Activated T-helper 1 cell treated with anti-CD3 and anti-CD28 coated beads, Interleukin-12 subunit alpha, Interleukin-12 subunit beta, Interleukin-2, Interleukin-4 antibody, amounts not matched to agents 30 ng/mL and 10 ng/mL and 1 ng/mL, durations not matched to agents 14 hours and 24 hours and 36 hours (primary cell): ENCODE measurements at places on chromosomes 2 and 18.

GRCh38 chr2:152173831-152174230, 1.7 kb downstream of the STAM2 start:
- DNase-seq: no peak

GRCh38 chr2:105135436-105135835, 97.6 kb downstream of the MRPS9 start:
- DNase-seq: no peak

DNA sequence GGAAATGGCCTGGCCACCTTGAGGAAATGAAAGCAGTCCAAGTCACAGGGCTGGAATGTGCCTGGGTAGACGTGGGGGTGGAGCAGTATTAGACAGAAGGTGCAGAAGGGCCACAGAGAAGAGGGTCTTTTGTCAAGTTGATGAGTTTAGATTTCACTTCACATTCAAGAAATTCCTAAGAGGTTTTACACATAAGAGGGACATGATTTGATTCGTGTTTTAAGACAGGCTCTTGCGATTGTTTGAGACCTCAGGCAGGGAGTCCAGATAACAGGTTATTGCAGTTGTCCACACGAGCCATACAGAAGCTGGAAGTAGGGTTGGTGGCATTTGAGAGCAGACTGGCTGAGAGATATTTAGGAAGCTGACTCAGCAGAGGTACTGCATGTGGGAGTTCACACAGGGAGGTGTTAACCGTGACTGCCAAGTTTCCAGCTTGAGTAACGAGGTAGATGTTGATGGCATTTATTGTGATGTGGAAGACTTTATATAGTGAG, 64.6 kb downstream of the NEB start:
- no peak for DNase-seq

GRCh38 chr2:42809819-42810120, 17.4 kb upstream of the HAAO start:
- no peak for DNase-seq

- no peak for DNase-seq
Observed at GRCh38 chr2:218332920-218333645, 23.6 kb upstream of the CATIP start.

- DNase-seq: no peak
Observed at GRCh38 chr2:125516496-125517109, 1139.4 kb upstream of the GYPC start.

- no peak for DNase-seq
Observed at GRCh38 chr2:3639653-3640052, 18.3 kb upstream of the ALLC start.

DNA sequence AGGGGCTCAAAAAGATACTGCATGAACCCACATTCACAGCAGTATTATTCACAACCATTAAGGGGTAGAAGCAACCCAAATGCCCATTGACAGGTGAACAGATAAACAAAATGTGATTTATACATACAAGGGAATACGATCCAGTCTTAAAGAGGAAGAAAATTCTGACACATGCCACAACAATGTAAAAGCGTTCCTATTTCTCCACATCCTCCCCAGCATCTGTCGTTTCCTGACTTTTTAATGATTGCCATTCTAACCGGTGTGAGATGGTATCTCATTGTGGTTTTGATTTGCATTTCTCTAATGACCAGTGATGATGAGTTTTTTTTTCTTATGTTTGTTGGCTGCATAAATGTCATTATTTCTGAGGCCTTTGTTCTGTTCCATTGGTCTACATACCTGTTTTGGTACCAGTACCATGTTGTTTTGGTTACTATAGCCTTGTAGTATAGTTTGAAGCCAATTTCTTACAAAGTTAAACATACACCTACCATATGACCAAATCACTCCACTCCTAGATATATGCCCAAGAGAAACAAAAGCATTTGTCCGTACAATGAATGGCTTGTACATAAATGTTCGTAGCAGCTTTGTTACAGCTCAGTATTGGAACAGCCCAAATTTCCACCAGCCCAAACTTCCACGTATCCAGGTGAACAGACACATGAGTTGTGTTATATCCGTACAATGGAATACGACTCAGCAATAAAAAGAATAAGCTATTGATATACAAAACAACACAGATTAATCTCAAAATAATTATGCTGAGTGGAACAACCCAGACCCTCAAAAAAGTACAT, 85.1 kb downstream of the TMEM131 start:
- DNase-seq: no peak

- no peak for DNase-seq
Observed at GRCh38 chr2:46870051-46870839, 45.4 kb downstream of the MCFD2 start.

DNA sequence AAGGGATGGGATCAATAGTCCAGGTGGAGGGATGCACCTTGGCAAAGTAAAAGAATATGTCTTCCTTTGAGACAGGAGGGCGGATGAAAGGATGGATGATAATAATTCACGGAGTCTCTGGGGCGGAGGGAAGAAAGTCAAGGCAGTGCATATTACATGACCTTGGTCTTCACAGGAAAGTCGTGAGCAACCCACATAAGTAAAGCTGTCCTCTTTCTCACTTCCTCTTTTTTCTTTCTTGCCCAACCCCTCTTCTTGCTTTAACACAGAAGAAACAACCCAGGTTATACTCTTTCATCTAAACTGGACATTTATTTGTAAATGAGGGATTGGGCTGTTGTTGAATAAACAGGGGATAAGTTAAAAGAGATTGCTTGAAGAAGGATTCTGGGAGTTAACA, 168.7 kb upstream of the SKOR2 start:
- no peak for DNase-seq

DNA sequence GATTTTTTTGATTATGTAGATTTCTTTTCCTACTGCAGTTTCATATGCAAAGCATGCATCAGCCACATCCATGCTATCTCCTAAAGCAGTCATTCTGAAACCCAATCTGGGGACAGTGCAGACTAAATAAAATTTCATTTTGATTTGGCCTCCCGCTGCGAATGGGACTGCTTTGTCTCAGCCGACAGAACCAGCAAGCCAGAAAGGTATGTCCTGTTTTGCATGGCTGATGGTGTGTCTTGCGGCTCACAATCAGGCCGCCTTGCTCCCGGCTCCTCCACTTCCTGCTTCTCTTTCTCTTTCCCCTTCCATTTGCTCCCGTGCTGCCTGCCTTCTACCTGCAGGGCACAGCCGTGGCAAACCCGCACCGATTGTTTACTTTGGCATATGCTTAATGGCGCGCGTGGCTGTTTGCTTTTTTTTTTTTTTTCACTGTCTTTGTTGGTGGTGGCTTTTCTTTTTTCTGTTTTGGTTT, 419.6 kb upstream of the POU3F3 start:
- no peak for DNase-seq

- peak; percentile 35 for DNase-seq
Observed at GRCh38 chr18:23131693-23132319, 3.5 kb upstream of the CABLES1 start.

GRCh38 chr18:63162271-63163014, 157.1 kb downstream of the BCL2 start:
- no peak for DNase-seq

GRCh38 chr2:46988733-46989481, 73.3 kb upstream of the MCFD2 start:
- DNase-seq: no peak

GRCh38 chr2:99572373-99573164, 82.8 kb upstream of the REV1 start:
- no peak for DNase-seq

- no peak for DNase-seq
Observed at GRCh38 chr2:202096736-202097135, 23.7 kb downstream of the KIAA2012 start.

DNA sequence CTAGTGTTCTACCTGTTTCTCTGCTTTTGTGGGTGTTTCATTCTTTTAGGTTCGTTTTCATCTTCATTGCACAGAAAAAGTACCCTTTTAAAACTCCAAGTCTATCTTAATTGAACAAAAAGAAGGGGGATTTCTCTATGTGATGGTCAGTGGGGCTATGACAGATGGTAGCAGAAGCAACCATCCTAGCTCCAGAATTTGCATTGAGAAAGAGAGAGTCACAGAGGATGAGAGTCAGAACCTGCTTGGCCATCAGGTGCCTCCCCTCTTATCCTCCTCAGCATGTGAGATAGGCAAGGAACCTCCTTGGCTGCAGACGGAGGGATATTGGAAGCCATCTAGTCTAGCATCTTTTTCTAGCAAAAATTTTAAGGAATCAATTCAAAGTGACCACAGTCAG, 398.0 kb upstream of the DCC start:
- DNase-seq: no peak

DNA sequence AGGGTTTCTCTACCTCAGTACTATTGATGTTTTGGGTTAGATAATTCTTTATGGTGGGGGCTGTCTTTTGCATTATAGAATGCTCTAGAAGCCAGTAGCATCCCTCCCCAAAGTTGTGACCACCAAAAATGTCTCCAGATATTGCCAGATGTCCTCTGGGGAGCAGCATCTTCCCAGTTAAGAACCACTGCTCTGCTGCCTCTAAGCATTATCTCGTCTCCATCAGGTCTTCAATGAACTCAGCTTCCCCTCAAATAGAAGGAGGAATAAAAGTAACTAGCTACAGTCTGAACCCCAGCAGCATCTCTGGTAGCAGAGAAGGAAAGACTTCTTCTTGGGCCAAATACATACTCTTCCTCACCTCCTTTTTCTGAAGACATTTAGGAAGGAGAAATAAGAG, 244.1 kb downstream of the AGPS start:
- DNase-seq: no peak

- no peak for DNase-seq
Observed at GRCh38 chr18:42961298-42961697, 154.2 kb downstream of the RIT2 start.

- no peak for DNase-seq
Observed at GRCh38 chr2:10057231-10058107, 14.1 kb downstream of the KLF11 start.

GRCh38 chr2:166334805-166335204, 40.9 kb downstream of the SCN9A start:
- no peak for DNase-seq

- no peak for DNase-seq
Observed at GRCh38 chr2:181904022-181904632, 12.6 kb downstream of the ITPRID2 start.

- no peak for DNase-seq
Observed at GRCh38 chr2:33134791-33135560, 188.2 kb downstream of the LTBP1 start.

DNA sequence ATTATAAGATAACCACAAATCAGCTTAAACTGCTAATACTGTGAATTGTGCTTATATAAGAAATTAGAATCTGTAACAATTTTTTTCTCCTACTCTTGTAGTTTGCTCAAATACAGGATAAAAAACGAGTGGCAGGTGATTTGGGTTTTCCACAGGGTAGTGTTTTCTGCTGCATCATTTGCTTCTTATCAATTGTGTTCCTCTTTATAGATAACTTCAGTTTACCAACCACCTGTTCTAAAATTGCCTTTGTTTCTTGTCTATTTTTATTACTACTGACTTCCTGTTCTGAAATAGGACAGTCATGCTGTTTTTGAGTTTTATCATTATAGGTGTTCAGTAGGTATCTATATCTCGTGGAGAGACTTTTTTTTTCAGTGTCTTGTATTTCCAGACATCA, 56.9 kb downstream of the MFSD6 start:
- DNase-seq: no peak

DNA sequence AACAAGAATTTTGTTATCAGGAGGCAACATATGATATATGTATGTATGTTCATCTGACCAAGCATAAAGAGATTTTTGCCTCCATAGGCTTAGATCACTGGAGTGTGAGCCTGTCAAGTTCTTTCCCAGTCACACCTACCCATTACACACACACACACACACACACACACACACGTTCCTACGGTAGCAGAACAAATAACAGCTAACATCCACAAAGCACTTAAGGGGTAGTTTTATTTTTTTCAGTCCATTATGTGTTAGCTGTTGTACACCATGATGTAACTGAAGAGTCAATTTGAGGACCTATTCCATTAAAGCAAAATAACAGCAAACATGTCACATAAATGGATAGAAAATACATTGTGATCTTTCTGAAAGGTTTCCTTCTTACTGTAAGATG, 39.5 kb downstream of the UGP2 start:
- DNase-seq: no peak

DNA sequence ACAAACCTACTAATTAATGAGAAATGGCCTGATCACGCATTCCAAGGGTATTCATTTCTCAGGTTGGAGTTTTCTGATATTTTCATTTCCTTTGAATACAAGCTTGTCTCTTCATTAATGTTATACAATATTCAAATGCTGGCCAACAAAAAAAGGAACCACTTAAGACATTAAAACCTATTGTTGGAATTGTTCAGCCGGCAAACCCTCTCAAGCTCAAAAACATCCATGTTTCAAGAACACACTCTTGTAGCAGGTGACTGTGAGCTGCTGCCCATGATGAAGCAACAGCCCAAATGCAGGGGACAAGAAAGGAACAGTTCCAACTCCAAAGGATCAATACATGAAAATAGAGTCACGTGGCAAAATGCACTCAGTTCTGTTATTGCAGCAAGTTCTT, 454.5 kb downstream of the BCL11A start:
- no peak for DNase-seq

DNA sequence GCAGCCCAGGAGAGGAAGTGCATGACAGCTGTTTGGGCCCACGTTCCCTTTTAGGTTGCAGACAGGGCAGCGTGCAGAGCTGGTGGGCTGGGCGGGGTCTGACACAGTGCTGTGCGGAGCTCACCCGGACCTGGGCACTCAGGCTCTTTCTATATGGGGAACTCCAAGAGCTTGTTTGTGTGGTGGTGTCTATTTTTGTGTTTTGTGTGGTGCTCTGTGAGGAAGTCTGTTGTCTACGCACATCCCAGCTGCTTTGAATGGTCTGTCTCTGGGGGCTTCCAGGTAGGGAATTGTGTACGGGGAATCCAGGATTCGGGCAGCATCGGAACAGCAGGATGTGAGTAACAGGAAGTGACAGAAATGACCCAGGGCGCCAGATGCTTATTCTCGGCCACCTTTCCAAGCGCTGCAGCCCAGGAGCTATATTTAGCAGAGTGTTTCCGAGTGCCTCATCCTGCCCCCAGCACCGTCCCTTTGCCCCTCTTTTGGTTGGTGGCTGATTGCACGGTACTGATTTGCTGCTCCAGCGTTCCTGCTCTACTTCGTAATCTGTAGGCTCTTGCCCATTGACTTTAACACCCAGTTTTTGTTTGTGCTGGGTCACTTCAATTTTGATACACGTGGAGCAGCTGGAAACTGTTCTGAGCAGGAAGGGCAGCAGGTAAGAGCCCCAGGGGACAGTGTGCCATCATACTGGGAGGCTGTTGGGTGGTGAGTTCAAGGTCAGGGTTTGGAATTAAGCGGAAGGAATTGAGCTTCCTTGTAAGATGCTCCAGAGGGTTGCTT, 64.7 kb downstream of the DGKD start:
- DNase-seq: peak; percentile 38

GRCh38 chr2:17879137-17879912, 858 bp downstream of the KCNS3 start:
- DNase-seq: no peak

GRCh38 chr18:35577045-35577848, 4.3 kb upstream of the GALNT1 start:
- DNase-seq: no peak

DNA sequence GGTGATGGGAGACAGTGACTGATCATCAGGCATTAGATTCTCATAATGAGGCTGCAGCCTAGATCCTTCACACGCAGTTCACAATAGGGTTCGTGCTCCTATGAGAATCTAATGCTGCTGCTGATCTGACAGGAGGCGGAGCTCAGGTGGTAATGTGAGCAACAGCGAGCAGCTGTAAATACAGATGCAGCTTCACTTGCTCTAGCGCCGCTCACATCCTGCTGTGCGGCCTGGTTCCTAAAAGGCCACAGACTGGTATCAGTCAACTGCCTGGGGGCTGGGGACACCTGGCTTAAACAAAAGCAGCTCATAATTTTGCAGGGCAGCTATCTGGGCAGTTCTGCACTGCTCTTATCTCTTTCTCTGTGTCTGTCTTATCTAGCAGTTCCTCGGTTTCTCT, 20.4 kb upstream of the CD226 start:
- no peak for DNase-seq

GRCh38 chr2:95121407-95122196, at the start of gene MRPS5:
Gene MRPS5, minus strand, starts transcription at chr2:95121808. Its CDS starts 17 bp downstream, at chr2:95121791.
- peak; percentile 84 for DNase-seq
